ENCODE measurements at places on chromosomes 16 and 17.
A peak's percentile ranks its signal among the peaks of the same experiment; 100 is the strongest.

DNA sequence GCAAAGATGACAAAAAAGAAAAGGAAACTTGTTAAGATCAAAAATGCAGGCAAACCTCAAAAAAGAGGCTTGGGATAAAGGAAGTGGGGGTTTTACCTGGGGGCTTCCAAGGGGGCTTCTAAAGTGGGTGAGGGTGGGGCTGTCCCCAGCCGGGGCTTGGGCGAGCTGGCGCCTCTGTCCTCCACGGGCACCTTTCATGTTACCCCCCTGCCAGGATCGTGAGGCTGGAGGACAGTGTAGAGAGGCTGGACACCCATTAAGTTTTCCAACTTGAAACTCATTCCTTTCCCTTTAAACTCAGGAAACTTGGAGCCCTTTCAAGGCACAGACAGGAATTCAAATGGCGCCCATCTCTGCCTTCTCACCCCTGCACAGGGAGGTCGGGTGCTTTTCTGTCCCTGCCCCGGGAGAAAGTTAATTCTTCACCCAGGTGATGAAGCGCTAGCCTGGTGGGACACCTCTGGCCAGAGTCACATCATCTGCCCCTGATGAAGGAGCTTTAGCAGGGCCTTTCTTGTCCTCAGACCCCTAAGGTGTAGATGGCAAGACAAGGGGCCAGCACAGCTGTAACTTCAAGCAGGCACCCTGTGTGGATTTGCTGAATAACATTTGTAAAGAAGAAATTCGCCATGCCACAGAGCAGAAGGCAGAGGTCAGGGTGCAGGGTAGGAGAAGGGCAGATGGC is 87.3 kb downstream of the C16orf78 start:
- no peak for DNase-seq

- peak; percentile 29 for DNase-seq
Observed at GRCh38 chr17:27975146-27976011, 67.1 kb upstream of the NLK start.

DNA sequence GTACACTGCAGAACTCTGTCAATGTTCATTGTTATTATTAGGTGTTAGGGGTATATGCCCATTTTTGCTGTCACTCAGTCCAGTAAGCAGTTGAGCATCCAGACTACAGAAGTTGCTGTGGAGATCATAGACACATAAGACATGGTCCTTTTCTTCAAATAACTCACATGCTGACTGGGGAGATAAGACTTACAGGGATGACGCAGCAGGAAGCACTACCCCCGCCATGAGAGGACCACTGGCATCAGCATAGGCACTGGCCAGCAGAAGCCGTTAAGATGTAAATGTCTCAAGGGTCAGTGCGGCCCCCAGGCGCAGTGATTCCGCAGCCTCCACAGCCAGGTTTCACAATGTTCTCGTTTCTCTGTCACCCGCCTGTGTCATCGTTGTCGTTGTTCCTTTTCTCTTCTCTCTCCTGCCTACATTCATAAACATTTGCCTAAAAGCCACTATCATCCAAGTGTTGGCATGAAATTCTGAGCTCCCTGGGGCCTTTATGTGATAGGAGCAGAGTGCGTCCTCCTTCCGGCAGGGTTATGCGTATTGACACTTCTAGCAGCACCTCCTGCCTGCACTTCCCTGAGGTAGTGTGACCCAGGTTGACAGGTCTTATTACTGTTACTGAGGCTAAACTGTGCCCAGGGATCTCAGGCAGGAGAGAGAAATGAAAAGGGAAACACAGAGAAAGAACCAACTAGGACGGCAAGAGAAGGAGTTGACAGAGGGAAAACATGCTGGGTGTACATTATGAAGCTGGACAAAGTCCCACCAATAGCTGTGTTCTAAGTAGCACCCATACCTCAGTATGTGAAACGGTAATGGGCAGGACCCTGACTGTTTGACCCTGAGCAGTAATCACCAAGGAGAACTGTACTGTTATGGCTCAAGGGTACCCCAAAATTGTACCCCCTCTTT is 17.9 kb downstream of the TANGO6 start:
- DNase-seq, result no peak

DNA sequence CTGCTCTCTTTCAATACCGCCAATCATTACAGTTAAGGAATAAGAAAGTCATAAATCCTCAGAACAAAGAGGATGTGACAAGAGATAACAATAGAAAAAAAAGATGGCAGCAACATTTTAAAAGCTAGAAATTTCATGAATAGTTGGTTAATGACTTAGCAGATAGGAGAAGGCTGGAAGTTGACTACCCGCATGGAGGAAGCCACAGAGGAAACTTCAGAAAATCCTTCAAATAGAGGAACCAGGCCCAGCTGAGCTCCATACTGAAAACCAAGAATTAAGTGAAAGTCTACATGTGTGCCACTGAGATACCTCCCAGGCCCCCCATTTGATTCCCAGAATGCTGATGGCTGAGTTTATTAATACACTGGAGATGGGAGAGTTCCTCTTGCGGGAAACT is 109.3 kb downstream of the GSG1L start:
- DNase-seq, result no peak

DNA sequence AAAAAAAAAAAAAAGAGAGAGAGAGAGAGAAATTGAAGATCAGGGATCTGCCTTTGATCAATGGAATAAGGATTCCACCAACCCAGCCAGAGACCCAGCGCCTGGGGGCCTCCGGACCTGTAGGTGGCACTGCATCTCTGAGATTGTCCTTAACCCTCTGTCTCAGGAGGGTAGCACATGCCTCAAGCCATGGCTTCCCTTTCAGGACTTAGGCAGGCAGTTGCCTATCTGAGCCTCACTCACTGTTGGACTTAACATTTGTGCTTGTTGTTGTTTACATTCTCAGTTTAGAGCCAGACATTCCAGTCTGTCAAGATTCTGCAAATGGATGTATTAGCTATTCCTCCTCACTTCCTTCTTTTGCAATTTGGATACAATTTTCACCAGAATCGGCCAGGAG is 5.1 kb upstream of the SCNN1B start:
- DNase-seq, result no peak

DNA sequence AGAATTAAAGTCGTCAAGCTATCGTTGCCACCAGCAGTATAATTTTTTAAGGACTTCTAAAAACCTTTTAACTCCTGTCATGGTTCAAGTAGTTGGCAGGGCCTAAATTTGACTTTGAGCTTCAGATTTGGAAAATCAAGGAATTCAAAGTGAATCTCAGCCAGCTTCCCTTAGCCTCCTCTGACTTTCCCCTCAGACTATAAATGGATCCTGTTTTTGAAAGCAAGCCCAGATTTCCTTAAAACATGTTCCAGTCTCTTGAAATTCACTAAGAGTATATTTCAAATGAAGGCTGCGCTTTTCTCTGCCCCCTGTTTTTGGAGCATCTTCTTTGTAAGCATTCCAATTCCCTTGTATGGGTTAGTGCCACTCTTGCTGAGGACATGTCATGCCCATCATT is 101.8 kb upstream of the CDH8 start:
- DNase-seq, result no peak
